Activated T-cell treated with anti-CD3 and anti-CD28 coated beads, Interleukin-2, amount 50 U/mL, for 4 hours (primary cell): ENCODE measurements at places on chromosomes 7 and 10. TPM values are rescaled to one million over a fixed set of nuclear protein-coding genes. Genes with fewer than 3 reads are reported as not detected.

DNA sequence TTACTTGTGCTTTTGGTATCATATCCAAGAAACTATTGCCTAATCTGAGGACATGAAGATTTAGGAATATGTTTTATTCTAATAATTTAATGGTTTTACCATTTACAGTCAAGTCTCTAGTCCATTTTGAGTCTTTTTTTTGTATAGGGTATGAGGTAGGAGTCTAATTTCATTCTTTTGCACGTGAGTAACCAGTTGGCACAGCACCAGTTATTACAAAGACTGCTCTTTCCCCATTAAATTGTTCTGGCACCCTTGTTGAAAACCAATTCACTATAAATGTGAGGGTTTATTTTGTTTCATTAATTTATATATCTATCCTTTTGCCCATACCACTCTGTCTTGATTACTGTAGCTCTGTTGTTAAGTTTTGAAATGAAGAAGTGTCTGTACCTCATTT lies 381.6 kb downstream of the SUGCT start:
- DNase-seq: no peak

GRCh38 chr7:5333121-5334045 lies 50.6 kb downstream of the SLC29A4 start:
- no peak for DNase-seq

GRCh38 chr10:73803680-73804286 lies 7.6 kb downstream of the NDST2 start:
- DNase-seq: no peak

- peak; percentile 45 for DNase-seq
These were observed 43.1 kb downstream of the FOXK1 start for GRCh38 chr7:4725014-4725849.

DNA sequence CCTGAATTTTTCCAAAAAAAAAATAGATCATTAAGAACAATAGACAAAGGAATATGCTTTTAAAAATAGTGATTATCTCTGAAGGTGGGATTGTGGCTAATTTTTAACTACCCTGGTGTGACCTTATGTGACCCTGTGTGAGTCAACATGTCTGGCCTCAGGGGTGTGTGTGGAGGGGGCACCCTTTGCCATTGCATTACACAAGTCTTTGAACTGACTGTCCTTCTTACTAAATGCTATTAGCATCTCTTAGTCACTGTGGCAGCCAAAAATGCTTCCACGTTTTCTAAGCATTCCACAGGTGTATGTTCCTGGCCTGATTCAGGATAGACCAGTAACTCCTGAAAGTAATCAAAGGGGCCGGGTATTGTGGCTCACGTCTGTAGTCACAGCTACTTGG lies 175.4 kb downstream of the MGMT start:
- no peak for DNase-seq

TOMM7 gene
- total RNA-seq: 255 TPM

ABCF2 gene
- total RNA-seq: 146 TPM

ABCB8 gene
- 48.1 TPM for total RNA-seq
